ENCODE measurements at places on chromosomes 1 and 21.

DNA sequence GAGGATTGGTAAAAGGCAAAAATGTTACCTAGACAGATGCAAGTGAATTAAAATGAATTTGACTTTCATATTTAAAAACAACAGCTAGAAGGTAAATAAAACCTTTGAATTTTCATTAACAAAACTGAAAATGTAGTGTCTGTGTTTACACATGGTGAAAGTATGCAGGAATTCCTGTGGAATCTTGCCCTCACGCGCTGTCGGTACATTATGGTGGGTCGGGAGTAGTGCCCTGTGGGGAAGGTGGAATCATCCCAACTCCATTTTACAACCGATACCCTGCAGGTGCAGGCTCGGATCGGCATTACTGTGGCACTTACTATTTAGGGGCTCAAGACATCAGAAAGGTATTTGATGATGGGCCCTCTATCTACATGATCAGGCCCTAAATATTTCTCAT is 197.2 kb upstream of the MAP1LC3C start:
- no peak for DNase-seq

DNA sequence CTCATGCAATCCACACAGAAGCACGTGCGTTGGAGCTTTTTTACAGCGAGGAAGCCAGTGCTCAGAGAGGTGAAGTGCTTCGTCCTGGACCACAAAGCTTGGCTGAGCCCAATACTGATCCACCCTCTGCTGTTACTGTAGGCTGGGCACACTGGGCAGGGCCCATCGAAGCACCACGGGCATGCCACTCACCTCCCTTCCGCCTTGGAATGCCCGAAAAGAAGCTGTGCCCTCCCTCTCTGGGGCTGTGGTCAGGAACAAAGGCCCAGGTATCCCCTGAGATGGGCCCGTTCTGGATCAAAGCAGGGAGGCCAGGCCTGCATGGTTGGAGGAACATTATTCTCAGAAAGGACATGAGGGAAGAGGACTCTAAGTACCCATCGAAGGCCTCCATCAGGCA is 206.7 kb upstream of the C1orf174 start:
- no peak for DNase-seq

DNA sequence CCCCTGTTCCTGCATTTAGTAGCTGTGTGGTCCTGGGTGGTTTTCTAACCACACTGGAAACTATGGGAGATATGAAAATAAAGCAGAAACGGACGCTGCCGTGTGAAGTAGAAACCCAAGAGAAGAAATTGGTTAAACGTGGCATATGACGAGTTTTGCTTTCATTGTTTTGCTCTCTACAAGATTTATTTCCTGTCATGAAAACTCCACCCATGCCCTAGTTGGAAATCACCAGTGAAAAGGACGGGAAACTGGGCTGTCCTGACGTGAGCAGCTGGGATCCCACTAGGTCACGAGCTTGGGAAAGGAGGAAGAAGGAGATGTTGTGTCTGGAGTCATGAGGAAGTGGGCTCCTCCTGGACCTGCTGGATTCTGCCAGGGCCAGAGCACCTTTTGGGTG is 120.8 kb upstream of the GADD45A start:
- no peak for DNase-seq

DNA sequence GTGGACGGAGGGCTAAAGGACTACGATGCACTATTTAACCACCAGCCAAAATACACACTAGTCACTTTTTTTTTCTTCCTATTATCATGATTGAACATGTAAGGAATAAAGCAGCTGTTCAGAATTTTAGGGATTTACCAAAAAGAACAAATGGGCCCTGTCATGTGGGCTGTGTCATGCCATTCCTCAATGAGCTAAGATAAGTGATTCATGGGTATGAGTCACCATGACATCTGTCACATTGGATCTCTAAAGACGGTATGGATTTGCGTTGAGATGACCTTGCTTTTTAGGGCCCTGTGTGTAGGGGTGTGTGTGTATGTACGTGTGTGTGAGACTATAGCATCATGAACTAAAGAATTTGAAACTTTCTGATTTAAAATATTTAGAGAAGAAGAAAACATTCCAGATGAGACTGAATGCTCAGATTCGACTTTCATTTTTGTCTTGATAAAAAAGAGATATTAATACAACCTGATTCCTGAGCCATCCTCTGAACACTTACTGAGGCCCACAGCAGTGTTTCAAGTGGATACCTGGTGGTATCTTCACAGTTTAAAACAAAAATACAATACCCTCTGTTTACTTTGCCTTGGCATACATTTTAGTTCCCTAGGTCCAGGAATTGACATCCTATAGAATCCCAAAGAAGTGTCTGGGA is 246.1 kb upstream of the DUSP10 start:
- no peak for DNase-seq

- no peak for DNase-seq
Observed at GRCh38 chr21:41235201-41235600, 67.2 kb downstream of the BACE2 start.
